Activated CD8-positive, alpha-beta T cell treated with anti-CD3 and anti-CD28 coated beads, Interleukin-2, amount 10 ng/mL, durations not matched to agents 7 days and 5 days (primary cell): ENCODE measurements at places on chromosomes 16 and 17.

DNA sequence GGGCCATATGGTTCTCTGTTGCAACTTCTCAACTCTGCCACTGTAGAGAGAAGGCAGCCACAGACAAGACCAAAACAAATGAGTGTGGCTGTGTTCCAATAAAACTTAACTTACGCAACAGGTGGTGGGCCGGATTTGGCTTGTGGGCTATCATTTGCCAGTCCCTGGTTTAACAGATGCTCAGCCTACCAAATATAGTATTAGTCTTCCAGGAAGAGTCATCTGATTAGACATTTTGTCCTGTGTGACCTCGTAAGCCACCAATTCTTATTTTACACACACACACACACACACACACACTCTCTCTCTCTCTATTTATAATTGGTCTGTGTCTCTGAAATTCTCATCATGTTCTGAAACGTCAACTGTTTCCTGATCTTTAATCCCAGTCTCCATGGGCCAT lies 245.9 kb downstream of the XYLT1 start:
- H3K36me3 ChIP-seq = peaks cover 75% of the 10 kb centered on the region
- peak overlapping the region; percentile 83 for H3K27ac ChIP-seq
- H3K27me3 ChIP-seq = no peaks in the 10 kb centered on the region
- peaks cover 65% of the 10 kb centered on the region for H3K4me1 ChIP-seq
- H3K4me3 ChIP-seq = peak overlapping the region; percentile 36

GRCh38 chr17:40547079-40547784 lies 18.0 kb downstream of the CCR7 start:
- H3K4me1 ChIP-seq = peaks cover 91% of the 10 kb centered on the region
- H3K4me3 ChIP-seq = peak overlapping the region; percentile 59
- H3K36me3 ChIP-seq = peaks cover 33% of the 10 kb centered on the region
- no peaks in the 10 kb centered on the region for H3K27me3 ChIP-seq

DNA sequence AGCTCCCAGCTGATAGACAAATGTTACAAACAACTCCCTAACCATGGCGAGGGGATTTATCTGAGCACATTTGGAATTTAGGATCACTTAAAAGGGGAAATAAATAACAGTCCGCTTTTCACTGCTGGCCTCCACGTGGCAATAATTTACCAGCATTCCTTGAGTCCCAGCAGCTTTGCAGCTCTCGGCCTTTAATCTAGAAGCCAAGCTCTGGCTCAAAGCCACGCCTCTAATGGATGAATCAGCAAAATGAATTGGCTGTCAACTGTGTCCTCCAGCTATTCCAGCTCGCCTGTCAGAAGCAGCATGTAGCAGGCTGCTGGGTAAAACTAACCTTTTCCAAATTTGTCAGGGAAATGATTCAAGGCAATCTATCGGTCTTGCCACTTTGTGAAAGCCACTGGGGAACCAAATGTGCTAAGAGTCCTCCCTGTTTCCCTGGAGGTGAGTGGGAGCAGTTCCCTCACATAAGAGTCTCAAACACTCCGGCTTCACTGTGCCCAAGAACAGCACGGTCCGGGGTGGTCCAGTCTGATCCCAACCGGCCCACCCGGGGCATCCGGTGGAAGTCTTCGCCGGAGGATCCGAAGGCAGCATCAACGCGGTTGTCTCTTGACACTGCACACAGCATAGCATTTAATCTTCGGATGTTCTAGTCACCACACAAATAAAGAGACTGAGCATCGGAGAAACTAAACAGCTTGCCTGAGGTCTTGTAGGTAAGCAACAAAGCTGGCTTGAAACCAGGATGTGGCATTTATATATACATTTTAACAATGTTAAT lies 143.3 kb downstream of the PARN start:
- no peak overlapping the region for H3K4me3 ChIP-seq
- H3K4me1 ChIP-seq = peaks cover 7% of the 10 kb centered on the region
- H3K27me3 ChIP-seq = no peaks in the 10 kb centered on the region
- peaks cover 6% of the 10 kb centered on the region for H3K36me3 ChIP-seq
- DNase-seq = no peak
- H3K27ac ChIP-seq = no peak overlapping the region

- peak; percentile 74 for DNase-seq
- peaks cover 63% of the 10 kb centered on the region for H3K36me3 ChIP-seq
- H3K4me3 ChIP-seq = no peak overlapping the region
These were observed 27.9 kb downstream of the MBTPS1 start for GRCh38 chr16:84088695-84089395.

GRCh38 chr16:67216612-67217490 lies 10.1 kb upstream of the TMEM208 start:
- peak overlapping the region; percentile 8 for H3K27ac ChIP-seq
- H3K36me3 ChIP-seq = no peaks in the 10 kb centered on the region
- H3K4me1 ChIP-seq = peaks cover 13% of the 10 kb centered on the region
- DNase-seq = no peak
- no peak overlapping the region for H3K4me3 ChIP-seq
- no peaks in the 10 kb centered on the region for H3K27me3 ChIP-seq
